ENCODE measurements at places on chromosomes 11 and 22.

GRCh38 chr22:31977141-31977841 is 33.0 kb downstream of the YWHAH start:
- DNase-seq = peak; percentile 86

GRCh38 chr11:114150671-114151070 is 91.2 kb downstream of the ZBTB16 start:
- no peak for DNase-seq

DNA sequence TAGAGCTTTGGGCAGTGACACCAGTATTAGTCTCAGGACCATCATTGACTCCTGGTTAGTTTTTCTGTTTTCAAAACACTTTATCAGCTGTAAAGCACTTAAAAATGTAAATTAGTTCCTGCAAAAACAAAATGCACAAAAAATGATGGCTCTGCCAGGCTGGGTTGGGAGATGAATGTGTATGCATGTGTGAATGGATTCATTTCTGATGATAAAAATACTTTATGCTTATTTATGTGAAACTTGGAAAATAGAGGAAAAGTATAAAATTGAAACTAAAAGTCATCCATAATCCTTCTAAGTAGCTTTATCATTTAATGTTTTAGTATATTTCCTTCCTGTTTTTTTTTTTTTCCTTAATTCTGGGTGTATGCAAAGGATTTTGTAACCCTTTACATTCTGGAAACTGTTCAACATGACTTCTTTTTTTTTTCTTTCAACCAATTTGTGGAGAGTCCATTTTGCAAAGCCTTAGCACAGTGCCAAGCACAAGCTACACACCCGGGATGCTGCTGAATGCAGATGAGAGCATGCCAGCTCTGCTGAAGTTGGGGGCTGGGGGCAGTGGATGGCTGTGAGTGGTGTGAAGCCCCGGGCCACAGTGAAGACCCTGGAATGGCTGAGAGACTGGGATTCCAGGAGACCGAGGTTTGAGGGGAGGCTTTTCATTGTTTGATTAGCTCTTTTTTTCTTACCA is 37.6 kb downstream of the PTPRJ start:
- no peak for DNase-seq

GRCh38 chr11:85266646-85267045 is 360.5 kb downstream of the DLG2 start:
- DNase-seq = no peak

- DNase-seq = no peak
Measured at GRCh38 chr22:27381552-27381951, 420.0 kb downstream of the MN1 start.

DNA sequence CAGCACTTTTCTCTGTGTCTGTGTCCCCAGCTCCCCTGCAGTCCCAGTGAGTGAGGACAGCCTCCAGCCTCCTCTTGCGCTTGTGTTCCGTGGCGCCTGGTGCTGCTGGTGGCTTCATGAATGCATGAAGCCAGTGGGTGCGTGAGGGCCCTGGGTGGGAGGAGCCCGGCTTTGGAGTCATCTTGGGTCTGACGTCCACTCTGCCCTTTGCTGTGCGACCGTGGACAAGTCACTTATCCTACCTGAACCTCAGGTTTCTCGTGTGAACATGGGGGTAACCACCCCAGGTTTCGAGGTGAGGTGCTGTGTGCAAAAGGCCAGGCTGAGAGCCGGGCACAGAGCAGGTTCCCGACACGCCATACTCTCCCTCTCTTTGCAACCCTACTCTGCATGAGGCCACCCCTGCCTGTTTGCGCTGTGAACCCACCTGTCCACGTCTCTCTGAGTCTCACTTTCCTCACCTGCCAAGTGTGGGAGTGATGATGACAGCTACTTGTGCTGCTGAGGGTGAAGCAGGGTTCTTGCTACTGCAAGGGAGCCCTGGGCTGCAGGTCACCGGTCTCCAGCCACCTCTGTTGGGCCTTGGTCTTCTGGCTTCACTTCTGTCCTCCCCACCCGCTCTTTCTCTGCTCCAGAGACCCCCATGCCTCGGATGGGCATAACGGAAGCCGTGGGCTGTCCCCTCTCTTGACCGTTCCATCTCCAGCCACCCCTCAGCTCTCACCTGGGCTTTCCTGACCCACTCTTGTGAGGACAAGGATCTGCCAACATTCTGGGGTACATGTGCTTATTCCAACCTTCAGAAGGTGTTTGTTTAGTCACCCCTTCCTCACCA is 537.6 kb downstream of the TBC1D22A start:
- DNase-seq = peak; percentile 14

DNA sequence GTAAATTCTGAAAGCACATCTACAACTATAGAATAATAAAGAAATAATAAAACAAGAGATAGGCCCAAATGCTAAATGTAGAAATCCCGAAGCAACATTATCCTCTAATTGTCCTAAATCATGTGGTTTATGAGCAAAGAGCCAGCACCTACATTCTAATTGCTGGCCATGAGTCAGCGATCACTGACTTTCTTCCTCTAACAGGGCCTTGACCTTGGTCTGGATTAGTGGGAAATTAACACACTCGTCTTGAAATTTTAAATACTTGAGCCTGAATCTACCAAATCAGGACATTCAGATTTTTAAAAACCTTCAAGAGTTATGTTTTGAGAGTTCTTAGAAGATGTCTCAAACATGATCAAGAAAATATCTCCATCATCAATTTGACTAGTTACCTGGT is 727.6 kb downstream of the METTL15 start:
- no peak for DNase-seq

DNA sequence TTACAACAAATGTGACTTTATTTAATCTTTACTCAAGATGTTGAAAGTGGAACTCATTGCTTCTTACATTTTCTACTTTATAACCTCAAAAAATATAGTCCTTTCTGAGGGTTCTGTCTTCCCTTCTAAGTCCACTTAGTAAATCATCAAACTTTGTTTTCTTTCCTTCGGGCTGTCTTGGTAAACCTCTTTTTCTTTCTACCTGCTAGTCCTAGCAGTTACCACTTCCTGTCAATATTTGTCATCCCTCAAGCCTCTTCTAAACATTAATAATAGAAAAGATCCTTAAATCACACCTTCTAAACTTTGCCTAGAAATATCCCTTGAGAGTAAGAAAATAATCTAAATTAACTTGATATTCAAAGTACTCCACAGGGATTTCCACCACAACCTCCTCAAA is 580.4 kb downstream of the CNTN5 start:
- no peak for DNase-seq

Data from activated CD8-positive, alpha-beta memory T cell treated with anti-CD3 and anti-CD28 coated beads, Interleukin-2, amount 10 ng/mL, durations not matched to agents 7 days and 5 days (primary cell).